ENCODE measurements at places on chromosomes 16 and 17.

DNA sequence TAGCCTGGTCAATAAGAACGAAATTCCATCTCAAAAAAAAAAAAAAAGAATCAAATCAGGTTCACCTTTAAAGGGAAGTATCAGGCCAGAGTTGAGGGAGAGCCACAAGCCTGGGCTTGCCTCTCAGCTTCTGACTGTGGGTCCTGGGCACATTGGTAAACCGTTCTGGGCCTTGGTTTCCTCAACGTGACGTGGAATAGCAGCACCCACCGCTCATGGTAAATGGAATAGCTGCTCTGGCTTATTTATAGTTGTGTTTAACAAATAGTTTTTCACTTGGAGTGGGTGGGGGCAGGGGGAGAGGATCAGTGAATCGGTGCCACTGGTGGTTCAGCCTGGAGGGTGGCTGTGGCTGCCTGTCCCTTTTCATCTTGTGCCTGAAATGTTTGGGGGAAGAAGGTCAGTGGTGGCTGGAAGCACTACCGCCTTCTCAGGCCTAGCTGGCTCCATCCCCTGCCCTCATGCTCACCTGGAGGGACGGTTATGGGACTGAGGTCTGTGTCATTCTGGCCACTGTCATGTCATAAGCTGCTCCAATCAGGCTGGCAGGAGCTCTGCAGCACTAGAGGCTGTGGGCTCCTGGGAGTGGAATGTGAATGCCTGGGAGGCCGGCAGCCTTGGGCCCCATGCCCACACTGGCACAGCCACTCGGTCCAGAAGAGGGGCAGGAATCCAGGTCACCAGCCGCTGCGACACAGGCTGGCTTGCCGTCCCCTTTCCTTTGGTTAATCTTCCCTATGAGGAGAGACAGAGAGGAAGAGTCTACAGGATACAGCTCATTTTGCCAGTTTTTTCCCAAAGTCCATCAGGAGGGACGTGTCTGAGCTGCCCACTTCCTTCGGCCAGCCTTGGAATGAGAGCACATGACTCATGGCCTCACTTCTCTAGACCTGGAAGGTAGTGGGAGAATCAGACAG is 27.0 kb downstream of the CCR7 start:
- DNase-seq, result no peak

DNA sequence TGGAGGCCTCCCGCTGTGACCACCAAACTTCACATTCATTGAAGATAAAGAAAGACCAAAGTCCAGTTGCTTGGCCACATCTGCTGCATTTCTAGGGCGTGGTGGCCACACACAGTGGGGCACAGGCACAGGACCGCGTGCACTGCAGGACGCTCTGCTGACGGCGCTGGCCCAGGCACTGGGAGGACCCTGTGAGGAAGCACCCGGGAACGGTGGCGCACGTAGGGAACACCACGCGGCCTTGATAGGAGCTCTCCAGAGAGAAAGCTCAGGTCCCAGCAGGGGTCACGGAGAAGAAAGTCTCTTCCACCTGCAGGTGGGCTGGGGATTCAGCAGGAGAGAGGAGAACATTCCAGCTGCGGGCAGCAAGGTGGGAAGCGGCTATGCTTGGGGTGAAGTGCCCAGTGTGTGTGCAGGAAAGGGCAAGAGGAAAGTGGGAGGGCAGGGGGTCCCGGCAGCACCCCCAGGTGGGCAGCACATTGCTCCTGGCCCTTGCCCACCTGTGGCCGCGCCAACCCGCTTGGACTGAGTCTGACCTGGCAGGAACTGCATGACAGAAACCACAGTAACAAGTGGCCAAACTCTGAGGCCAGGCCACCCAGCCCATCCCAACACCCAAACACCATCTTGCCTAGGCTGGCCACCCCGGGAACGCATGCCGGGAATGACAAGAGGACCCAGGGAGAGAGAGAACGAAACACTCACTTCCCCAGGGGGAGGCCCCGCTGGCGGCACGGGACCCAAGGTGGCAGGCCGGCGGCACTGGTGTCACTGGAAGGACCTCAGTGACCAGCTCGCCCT is 32.8 kb downstream of the TBC1D16 start:
- DNase-seq, result no peak

GRCh38 chr16:3439637-3440036 is 3.7 kb downstream of the ZNF597 start:
- no peak for DNase-seq

GRCh38 chr17:29041571-29041970 is 1.4 kb upstream of the PIPOX start:
- DNase-seq, result no peak

DNA sequence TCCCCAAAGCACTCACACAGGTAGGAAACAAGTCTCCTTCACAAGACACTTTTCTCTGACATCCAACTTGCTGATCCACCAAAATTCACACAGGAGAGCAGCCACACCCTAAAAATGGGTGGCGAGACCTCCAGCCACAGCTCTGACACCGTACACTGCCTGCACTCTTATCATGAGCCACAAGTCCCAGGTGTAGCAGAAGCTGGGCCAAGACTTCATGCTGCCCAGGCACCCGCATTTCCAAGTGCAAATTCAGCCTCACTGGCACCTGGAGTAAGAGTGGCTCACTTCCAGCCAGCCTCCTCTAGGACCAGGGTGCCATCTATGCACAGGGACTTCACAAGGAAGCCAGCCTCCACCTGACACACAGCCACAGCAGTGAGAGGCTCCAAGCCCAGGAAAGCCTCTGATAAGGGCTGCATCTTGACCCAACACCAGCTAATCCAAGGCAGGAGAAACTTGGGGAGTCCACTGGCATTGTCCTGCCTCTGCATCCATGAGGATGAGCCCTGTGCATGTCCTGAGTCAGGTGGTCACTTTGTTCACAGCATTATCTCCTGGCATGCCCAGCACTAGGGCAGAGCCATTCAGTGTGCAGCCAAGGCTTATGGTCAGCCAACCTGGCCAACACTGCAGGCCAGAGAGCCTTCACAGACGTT is 2.6 kb upstream of the ZNF768 start:
- no peak for DNase-seq

- DNase-seq, result peak; percentile 85
Observed at GRCh38 chr17:21511363-21512195, 135.4 kb downstream of the KCNJ12 start.

DNA sequence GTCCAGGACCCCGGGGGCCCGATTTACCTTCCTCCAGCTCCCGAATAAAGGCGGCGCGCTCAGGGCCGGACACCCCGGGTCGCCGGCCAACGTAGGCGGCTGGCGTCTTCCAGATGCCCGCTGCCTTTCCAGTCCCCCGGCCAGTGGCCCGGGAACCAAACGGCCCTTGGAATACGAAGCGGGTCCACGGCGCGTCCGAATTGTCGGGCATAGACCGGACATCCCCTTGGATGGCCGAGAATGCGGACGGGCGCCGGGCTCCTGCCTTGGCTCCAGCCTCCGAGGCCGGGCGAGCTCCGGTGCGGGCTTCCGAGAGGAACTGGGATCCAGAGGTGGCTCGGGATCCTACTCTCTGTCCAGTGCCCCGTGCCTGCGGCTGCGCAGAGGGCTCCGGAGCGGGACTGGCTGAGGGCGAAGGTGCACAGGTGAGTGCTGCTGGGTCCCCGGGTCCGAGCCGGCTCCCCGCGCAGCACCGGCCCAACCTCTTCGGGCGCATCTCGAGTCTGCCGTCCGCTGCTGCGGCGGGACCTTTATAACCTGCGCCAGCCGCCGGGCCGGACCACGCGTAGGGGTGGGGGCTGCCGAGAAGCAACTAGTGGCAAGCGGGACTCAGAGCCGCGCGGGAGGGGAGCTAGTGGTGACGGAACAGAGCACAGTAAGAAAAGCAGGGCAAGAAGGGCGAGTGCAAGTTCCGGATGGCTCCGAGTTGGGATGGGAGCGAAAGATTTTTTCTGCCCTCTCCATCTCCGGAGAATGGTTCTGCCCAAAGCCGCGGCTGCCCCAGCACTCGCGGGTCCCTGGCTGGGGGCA is at the start of gene HAP1:
HAP1 (minus strand) TSS at position 505 of the 810 bp plus-strand sequence; CDS start at position 496, 9 bp downstream.
- peak; percentile 81 for DNase-seq

GRCh38 chr17:6456321-6456720 is 12.1 kb downstream of the PIMREG start:
- DNase-seq, result no peak

- no peak for DNase-seq
Observed at GRCh38 chr16:84500531-84500930, 3.9 kb downstream of the MEAK7 start.

GRCh38 chr16:87541147-87541871 is 48.5 kb upstream of the ZCCHC14 start:
- DNase-seq, result no peak

DNA sequence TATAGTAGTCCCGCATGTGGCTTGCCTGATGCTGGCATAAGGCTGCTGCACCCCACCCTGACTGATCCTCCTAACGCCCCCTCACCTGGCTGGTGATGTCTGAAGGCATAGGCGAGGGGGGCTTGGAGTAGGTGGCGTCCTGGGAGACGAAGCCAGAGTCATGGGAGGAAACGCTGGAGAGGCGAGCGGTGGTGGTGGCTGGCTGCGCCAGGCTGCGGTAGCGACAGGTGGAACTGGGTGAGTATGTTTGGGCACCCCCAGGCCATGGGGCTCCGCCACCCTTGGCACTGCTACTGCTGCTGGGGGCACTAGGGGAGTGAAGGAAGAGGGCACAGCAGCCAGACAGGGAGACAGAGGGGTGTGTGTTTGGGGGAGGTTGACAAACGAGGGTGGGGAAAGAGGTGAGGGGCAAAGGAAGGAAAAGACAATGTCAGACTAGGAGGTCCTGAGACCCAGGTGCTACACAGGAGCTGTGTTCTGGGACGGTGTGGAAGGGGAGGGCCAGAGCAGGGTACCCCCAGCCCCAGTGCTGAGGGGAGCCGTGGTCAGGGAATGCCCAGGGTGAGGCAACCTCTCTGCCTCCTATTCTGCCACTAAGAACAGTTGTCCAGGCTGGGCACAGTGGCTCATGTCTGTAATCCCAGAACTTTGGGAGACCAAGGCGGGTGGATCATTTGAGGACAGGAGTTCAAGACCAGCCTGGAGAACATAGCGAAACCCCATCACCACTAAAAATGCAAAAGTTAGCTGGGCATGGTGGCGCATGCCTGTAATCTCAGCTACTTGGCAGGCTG is 11.4 kb downstream of the MTSS2 start:
- no peak for DNase-seq

DNA sequence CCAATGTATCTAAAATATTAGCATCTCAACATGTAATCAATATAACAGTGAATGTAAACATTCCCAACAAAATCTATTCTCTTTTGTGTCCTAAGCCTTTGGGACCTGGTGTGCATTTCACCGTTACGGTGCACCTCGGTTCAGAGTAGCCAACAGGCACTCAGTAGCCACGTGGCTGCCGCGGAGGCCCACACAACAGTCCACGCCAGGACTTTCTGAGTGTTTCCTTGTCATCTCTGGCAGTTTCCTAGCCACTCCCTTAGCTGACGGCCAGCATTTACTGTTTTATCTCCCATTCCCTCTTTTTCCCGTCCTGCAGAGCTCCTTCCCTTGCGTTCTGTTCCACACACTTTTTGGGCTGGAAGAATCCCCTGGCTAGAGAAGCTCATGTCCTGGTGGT is 36.3 kb downstream of the VAC14 start:
- DNase-seq, result no peak

All from WERI-Rb-1 (cell line).